Activated CD8-positive, alpha-beta T cell treated with anti-CD3 and anti-CD28 coated beads, Interleukin-2, amount 10 ng/mL, durations not matched to agents 7 days and 5 days (primary cell): ENCODE measurements at places on chromosomes 6 and 20.

DNA sequence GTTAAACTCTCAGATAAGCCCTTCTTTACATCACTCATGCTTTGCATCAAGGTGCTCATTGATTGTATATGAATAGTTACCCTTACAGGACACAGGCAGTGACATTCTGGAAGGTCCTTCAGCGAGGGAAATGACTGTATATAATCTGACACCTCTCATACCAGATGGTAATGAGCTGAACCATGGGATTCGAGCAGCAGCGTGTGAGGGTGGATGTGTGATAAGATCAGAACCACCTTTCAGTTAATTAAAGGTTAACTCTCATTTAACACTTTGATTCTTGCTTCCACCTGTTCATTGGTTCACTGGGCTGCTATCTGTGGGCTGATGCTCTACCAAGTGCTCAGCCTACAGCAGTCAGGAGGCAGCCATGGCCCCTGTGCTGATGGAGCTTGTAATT, 24.2 kb downstream of the NEDD9 start:
- DNase-seq: no peak

DNA sequence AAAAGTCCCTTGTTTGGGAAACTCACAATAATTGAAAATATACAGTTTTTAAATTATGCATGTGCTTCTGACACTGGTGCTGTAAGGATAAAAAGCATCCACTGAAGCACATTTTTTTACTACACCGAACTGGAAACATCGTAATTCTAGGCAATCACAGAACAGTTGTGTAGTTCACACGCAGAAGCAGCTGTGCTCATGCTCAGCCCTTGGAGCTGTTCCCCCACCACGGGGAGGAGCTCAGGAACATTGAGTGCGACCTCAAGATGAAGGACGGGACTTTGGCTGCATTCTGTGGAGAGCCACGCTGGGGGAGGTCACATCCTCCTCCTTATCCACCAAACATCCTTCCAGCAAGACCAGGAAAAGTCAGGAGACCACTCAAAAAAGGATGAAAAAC, 466.3 kb upstream of the CDH4 start:
- DNase-seq: no peak

- DNase-seq: no peak
Measured at GRCh38 chr6:22271081-22271480, 25.8 kb downstream of the PRL start.

GRCh38 chr6:126026001-126026400, 39.7 kb downstream of the TRMT11 start:
- DNase-seq: no peak

DNA sequence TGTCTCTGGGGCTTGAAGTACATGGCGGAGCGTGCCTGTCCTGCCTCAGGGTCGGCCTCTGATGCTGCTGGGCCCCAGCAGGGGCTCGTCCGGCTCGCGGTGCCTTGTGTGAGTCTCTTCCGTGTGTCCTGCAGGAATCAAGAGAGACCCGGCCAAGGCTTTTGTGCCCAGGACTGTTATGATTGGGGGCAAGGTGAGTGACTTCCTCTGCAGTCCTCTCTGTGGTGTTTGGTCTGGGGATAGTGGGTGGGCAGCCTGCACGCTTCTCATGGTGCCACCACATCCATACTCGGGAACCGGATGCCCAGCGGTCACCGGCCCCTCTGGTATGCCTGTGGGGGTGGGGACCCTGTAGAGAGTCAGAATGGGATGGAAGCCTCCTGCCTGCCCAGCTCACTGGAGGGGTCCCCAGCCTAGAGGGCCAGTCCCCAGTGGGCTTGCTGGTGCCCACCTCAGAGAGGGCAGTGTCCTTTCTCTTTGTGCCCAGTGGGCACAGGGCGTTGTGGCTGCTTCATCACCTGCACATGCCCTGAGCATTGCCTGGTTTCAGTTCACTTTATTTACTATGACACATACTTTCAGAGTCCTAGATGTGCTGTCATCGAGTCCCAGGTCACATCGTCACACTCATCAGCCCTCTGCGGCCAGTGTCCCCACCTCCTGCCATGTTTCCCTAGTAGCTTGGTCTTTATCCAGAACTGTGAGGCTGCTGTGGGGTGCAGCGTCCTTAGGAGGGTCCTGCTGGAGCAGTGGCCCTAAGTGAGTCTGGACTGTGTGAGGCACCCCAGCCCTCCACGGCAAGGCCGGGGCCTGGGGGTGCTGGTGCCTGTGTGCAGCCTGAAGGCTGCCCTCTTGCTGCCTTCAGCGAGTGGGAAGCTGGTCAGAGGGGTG, 40.7 kb downstream of the PYGB start:
- no peak for DNase-seq

DNA sequence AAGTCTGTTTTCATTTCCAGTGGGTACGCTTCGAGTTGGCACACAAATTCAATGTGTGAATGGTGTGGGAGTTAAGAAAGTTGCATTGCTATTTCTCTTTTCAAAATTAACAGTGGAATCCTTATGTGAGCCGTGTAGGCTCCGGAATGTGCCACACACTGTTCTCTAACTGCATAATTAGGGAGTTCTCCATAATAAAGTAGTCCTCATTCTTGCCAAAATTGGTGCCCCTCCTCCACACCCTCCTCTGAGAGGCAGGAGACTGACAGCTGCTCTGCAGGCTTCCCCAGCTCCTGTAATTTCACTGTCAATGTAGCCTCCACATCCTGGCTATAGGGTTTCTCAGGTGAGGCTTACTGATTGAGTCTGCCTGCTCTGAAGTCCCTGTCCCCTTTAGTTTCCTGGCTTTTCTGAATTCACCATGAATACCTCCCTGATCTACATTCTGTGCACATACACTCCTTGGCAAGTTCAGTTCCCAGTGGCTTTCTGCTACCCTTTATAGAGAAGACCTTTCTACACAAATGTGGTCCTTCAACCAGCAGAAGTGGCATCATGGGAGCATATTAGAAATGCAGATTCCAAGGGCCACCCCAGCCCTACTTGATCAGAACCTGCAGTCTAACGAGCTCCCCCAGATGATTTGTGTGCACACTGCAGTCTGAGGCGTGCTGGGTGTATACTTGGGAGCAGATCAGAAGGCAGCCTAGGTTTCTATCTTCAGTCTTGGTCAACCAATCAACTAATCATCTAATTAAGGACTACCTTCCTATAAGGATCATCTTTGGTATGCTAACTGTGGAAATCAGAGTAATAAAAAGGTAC, 19.9 kb upstream of the CCN6 start:
- no peak for DNase-seq

- DNase-seq: no peak
Measured at GRCh38 chr6:13234130-13234529, 94.2 kb downstream of the TBC1D7 start.

GRCh38 chr20:50339466-50339901, 148.9 kb downstream of the CEBPB start:
- no peak for DNase-seq

DNA sequence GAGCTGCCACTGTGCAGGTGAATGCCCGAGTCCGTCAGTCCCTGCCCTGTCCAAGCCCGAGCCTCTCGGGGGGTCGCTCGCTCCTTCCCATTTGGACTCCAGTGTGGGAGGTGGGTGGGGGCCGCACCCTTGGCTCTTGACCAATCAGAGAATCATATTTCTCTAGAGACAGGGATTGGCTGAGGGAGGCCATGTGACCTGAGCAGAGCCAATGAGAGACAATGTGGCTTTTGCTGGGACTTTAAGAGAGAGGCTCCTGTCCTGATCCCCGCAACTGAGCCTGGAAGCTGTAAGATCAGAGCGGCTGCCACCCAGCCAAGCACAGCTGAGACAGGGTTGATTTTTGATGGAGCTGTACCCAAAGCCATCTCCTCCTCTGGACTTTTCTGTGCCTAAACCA, 199.3 kb downstream of the TFAP2C start:
- no peak for DNase-seq

DNA sequence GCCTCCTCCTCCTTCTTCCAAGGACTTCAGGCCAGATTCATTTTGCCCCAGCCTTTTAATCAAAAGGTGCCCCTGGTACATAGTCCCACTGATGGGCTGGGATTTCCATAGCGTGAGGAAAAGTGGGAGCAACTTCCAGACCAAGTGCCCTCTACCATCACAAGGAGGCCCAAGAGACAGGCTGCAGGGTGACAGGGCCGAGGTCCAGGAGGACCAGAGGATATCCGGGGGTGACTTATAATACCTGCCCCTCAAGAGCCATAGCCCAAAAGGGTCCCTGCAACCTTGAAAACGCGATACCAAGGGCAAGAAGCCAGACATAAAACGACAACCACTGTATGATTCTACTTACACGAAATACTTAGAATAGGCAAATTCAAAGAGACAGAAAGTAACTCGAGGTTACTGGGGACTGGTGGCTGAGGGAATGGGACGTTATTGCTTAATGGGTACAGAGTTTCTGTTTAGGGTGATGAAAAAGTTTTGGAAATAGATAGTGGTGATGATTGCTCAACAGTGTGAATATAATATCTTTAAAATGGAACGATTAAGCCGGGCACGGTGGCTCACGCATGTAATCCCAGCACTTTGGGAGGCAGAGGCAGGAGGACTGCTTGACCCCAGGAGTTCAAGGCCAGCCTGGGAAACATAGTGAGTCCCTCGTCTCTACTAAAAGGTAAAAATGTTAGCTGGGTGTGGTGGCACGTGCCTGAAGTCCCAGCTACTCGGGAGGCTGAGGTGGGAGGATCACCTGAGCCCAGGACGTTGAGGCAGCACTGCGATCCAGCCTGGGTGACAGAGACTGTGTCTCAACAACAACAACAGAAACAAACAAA, 71.9 kb downstream of the NOL4L start:
- no peak for DNase-seq

DNA sequence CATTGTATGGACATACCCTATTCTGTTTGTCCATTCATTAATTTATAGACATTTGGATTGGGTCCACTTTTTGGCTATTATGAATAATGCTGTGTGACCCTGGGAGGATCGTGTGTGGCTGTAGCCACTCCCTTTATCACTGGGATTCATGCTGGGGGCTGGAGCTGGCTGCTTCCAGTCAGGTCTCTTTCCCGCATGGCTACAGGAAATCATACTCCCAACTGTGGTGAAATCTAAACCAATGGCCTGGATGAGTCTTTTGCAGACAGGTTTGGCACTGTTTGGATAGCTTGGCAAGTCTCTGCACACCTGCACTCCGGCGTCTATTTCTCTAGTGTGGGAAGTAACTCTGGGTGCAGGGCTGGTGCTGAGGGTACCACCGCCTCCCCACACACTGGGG, 80.4 kb downstream of the RIN2 start:
- no peak for DNase-seq

GRCh38 chr6:84228198-84228543, 728 bp upstream of the CEP162 start:
- DNase-seq: no peak

GRCh38 chr20:14955399-14955798, 618.0 kb upstream of the FLRT3 start:
- peak; percentile 28 for DNase-seq

DNA sequence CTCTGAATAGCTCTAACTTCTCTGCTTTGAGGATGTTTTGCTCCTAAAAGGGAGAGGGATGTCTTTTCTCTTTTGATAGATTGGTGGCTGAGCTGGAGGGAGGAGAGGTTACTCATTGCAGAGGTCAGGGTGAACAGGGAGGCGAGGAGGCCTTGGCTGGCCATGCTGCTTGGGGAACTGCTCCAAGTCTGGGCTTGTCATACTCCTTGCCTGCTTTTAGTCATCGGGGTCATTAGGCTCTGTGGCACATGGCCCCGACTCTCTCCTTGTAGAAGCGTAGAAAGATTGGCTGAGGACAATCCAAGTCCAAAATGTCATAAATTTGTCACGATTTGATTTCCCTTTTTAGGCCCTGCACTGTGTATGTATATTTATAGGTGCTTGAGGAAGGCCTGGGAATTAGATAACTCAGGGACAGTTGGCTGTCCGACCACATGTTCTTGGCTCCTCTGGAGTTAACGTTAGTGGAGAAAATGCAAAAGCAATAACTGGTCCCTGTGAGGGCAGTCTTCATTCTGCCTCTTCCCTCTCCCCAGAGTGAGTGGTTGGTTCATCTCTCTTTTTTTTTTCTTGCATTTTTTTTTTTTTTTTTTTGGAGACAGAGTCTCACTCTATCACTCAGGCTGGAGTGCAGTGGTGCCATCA, 160.1 kb downstream of the SCP2D1 start:
- DNase-seq: no peak

- no peak for DNase-seq
Measured at GRCh38 chr6:112010328-112010727, 43.6 kb upstream of the CCN6 start.

GRCh38 chr6:149277621-149278020, 39.9 kb upstream of the TAB2 start:
- no peak for DNase-seq

DNA sequence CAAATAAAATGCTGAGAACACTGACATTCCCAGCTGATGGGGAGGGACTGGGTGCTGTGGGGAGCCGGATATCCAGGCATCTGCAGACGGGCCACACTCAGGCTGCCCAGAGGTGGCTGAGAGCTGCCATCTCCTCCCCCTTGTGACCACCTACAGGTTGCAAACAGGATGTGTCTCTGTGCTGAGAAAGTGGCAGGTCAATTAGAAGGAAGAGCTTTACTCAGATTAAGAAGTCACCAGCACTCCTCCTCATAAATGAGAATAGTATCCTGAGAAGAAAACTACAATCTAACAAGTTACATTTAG, 63.0 kb downstream of the HUS1B start:
- DNase-seq: no peak

GRCh38 chr6:11210386-11211138, 21.9 kb downstream of the NEDD9 start:
- DNase-seq: no peak

DNA sequence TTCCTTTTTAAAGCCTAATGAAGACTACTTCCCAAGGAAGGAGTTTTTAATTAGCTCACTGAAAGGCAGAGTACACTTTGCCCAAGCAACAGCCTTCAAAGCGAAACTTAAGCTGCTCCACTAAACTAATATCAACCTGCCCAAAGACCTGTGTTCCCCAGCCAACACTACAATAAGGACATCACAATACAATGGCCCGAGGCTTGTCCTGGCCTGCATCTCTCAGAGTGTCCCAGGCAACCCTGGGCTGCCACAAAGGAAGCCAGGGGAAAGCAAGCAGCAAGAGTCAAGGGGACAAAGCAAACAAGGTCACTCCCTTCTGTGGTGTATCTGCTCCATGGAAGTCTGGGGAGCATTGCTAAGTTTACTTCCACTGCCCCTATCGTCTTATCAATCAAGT, 52.3 kb downstream of the PIGU start:
- DNase-seq: no peak

GRCh38 chr6:1856381-1856780, 246.7 kb downstream of the FOXC1 start:
- DNase-seq: no peak

DNA sequence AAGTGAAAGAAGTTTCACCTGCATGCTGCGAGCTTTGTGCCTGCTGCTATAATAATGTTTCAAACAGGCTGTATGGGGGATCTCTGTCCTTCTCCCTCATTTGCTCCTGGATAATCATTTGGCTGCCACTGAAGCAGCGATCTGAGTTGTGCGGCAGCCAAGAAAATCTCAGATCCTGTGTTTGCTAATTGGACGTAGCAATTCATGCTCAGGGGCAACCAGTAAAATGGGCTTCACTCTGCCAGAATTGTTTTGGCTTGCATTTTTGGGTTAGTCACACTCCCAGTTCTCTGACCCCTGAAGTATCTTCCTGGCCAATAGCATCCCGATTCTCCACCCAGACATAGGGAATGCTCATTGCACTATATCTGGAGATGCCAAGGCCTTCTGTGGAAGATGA, 13.7 kb upstream of the STXBP5 start:
- DNase-seq: no peak

- no peak for DNase-seq
Measured at GRCh38 chr6:155084431-155085123, 89.5 kb downstream of the TIAM2 start.
